Esophagus squamous epithelium (tissue), 5 donors: ENCODE measurements at places on chromosomes 6 and 20.

DNA sequence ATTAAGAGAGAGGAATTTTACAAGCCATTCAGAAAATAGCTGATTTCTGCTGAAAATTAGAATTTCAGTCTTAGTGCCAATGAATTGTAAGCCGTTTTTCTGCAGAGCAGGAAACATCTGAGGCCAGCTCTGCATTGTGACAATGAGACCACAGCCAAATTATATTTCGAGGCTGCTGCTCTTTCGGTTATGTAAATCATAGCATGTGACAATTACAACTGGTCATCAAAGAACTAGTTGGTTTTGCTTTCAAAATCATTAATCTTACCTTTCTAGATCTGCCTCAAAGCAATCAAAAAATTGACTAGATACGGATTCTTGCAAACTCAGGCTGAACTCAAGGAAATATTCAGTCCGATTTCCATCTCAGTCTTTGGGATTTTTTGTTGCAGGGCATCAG is 33.4 kb upstream of the INSM1 start:
- DNase-seq, result no peak

DNA sequence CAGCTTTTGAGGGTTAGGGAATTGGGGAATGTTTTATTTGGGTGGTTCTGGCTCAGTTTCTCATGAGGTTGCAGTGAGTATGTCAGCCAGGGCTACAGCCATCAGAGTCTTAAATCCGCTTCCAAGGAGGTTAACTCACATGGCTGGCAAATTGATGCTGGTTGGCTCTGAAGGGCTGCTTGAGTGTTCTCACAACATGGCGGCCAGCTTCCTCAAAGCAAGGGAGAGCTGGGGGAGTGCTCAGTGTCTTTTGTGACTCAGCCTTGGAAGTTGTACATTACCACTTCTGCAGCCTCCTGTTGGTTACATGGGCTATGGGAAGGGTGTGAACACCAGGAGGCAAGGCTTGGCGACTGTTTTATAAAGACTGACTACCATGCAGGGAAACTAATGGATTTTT is 17.8 kb upstream of the PPP1R3G start:
- no peak for DNase-seq

DNA sequence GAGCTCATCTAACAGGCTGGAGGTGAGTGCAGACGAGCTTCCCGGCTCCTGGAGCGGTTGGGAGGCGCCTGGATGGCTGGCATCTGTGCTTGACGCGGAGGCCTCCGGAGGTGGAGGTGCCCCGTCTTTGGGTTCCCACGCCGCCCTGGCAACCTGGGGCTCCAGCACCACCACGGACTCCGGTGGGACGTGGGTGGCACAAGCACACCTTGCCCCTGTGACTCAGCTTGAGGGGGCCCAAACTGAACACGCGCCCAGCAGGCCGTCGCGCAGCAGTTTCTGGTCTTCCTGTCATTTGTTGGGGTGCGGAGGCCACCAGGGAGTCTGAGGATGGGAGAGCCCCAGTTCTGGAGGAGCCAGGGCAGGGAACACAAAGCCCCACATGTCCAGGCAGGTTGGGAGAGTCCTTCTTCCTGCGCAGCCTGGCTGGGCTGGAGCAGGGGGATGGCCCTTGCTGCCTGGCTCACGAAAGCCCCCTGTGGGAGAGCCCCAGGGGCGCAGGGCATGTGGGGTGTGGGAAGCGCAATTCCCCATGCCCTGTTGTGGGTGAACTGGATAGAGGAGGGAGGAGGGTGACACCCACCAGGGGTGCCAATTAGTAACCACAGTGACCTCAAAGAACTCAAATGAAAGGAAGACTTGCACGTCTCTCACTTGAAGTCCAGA is 1378.6 kb upstream of the DEFB115 start:
- no peak for DNase-seq

- DNase-seq, result no peak
These were observed 723 bp upstream of the SNPH start for GRCh38 chr20:1265226-1265915.

GRCh38 chr6:163605385-163606097 is 191.0 kb downstream of the QKI start:
- no peak for DNase-seq

GRCh38 chr6:3442431-3443220 is 14.2 kb downstream of the SLC22A23 start:
- DNase-seq, result no peak

DNA sequence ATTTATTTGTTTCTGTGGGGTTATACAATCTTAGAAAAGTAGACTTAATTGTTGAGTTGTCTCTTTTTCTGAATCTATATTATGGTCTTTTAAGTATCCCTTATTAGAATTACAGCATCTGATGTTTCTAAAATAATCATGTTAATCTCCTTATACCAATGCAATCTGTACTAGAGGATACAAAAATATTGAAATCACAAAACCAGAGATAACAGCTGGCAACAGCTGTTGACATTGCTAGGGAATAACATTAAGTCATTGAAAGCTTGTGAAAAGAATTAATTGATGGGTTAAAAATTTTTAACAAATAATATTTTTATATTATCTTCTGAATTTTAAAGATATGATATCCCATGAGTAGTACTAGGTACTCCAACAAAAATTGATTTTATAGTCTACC is 162.6 kb downstream of the COL19A1 start:
- no peak for DNase-seq

GRCh38 chr6:117384659-117385058 is 41.1 kb downstream of the ROS1 start:
- DNase-seq, result no peak

- DNase-seq, result no peak
These were observed 79.7 kb downstream of the EDN1 start for GRCh38 chr6:12369781-12370262.

DNA sequence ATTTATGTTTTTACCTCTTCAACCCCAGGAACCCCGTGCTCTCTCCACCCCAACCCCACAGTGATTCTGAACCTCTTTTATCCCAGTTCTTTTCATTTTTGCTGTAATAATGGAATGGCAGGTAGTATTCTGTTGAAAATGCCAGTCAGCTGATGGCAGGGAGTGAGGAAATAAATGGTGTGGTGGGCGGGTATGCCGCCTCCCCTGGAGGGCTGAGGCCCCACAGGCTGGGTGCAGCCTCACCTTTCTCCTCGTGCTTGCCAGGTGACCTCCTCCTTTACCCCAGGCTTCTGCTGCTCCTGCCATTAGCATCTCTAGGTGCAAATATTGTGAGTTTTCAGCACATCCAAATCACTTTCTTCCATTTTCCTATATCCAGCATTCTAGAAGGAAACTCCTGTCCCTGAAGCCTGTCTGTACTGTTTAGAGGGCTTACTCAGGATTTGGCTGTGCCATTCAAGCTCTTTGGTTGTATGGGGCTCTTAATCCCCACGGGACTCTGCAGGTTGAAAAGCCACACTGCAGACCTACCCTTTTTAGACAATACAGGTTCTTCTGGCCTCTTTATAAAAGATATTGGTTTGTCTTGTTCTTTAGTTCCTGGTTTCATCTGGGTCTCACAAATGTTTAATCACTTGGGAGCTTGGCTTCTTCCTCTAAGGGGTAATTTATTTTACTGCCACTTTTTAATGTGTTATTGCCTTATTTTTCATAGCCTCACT is 201.8 kb downstream of the JARID2 start:
- DNase-seq, result no peak

GRCh38 chr20:39777610-39778009 is 815.5 kb downstream of the DHX35 start:
- DNase-seq, result no peak

GRCh38 chr6:143901885-143902750 is 37.8 kb downstream of the ZC2HC1B start:
- DNase-seq, result no peak

- DNase-seq, result no peak
These were observed 15.5 kb downstream of the TGM3 start for GRCh38 chr20:2311329-2311728.

DNA sequence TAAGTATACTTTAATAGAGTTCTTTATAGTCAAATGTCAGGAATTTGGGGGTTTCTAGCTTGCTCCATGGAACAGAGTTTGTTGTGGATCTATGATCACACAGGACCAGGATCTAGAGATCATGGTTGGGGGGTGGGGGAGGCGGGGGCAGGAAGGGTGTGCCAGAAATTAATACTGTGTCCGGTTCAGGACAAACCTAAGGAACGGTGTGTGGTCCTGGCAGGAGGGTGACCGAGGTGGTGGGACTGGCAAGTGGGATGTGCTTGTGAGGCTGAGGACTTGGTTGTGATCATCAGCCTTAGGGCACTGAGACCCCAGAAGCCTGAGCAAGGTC is 27.9 kb downstream of the GSTA3 start:
- no peak for DNase-seq

- no peak for DNase-seq
These were observed 191.5 kb upstream of the BMP2 start for GRCh38 chr20:6575912-6576401.

DNA sequence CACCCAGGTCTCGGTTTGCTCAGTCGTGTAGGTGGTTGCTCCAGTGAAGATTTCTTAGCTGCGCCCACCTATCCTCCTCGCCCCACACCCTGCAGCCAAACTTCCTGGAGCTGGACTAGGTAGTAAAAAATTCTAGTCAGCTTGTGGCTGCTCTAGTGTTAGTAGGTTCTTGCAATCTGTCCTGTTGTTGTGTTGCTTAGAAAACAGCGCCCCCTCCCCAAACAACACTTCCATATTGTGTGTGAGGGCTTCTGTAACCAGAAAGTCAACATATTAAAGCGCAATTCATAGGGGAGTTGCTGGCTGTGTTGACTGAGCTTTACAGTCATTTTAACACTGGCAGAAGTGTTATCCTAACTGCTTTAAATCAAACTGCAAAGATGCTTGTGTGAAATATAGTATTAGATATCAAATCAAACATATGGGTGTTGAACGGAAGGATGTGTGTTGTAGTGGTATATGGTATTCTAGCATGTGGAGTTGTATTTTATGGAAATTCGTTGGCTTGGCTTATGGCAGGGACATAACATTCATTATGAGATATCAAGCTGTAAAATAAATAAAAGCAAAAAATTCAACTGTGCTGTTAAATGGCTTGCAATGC is 122.5 kb downstream of the ARID1B start:
- no peak for DNase-seq

GRCh38 chr6:81570681-81571080 is 181.8 kb downstream of the TENT5A start:
- no peak for DNase-seq

GRCh38 chr20:25695532-25696370 is 902 bp downstream of the ZNF337 start:
- no peak for DNase-seq

DNA sequence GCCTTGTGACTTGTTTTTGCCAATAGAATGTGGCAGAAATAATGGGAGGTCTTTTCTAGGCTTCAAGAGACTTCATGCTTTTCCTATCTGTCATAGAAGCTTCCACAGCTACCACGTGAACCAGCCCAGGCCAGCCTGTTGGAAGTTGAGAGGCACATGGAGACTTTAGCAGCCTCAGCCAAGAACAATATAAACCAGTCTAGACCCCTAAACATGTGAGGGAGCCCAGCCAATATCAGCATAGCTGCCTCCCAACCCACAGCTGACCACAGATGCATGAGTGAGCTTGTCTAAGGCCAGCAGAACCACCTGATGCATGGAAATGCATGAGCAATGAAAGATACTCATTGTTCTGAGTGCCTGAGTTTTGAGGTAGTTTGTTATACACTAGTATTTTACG is 540.7 kb upstream of the BTBD3 start:
- DNase-seq, result no peak

GRCh38 chr6:125132058-125132457 is 21.5 kb upstream of the TPD52L1 start:
- no peak for DNase-seq

GRCh38 chr6:27694547-27694874 is 217.7 kb downstream of the OR2B2 start:
- no peak for DNase-seq

GRCh38 chr6:3139090-3139903 is 18.0 kb downstream of the TUBB2A start:
- no peak for DNase-seq

DNA sequence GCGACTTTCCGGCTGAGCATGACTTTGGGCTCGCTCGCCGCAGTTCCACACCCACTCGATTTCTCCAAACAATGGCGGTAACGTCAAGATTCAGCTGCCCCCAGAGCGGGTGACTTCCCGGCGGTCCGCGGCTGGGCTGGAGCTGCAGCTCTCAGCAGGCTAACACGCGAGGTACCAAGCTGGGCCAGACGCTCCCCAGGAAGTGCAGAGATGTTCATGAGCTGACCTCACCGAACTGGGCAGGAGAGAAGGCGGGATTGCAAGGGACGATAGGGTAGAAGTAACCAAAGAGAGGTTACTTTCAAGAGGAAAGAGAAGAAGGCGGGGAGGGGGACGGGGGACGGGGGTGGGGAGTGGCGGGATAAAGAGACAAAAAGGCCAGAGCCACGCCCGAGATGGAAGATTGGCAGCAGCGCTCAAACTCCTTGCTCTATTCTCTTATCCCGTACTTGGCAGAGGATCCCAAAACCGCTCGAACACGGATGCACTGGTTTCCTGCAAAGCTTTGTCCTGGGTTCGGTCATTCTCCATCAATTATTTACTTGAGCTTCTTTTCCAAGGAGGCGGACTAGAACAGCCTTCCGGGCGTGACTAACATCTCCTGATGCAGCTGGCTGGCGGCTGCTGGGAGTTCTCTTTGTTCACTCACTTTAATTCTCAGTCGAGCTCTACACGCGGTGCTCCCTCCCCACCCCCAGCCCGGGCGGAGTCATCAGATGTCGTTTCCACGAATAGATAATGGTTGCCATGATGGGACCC is at the start of gene MTCL3:
TSS of gene MTCL3 (minus strand) at position 626 of the 759 bp plus-strand sequence.
- no peak for DNase-seq

- no peak for DNase-seq
These were observed 60.0 kb downstream of the PRL start for GRCh38 chr6:22236626-22237414.
